ENCODE measurements at places on chromosomes 1 and 21. TPM values are rescaled to one million over a fixed set of nuclear protein-coding genes. Genes with fewer than 3 reads are reported as not detected.

OR14K1 gene
- 1.5 TPM for total RNA-seq

DMRTA2 gene
- total RNA-seq, result not detected

SLC44A5 gene
- total RNA-seq, result 1.2 TPM

CRP gene
- not detected for total RNA-seq

GBP2 gene
- 59.4 TPM for total RNA-seq

PPFIA4 gene
- total RNA-seq, result 11.5 TPM

DNA sequence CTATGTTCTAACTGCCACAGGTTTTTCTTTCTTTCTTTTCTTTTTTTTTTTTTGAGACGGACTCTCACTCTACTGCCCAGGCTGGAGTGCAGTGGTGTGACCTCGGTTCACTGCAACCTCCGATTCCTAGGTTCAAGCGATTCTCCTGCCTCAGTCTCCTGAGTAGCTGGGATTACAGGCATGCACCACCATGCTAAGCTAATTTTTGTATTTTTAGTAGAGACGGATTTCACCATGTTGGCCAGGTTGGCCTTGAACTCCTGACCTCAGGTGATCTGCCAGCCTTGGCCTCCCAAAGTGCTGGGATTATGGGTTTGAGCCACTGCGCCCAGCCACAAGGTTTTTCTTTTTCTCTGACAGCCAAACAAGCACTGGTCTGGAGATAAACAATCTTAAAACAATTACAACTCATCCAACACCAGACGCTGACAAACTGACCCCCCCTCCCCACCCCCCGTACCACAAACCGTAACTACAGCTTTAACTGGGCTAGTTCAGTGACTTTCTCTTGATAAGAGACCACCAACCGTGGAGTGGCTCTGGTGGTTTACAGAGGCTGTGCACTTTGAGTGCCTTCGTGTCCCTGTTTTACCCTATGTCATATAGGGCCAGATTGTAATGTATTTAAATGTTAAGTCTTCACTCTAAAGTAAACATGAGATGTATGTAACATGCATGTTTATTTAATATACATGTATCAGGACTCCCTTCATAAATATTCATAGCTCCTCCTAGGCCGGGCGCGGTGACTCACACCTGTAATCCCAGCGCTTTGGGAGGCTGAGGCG is 19.5 kb upstream of the PUM1 start:
- no peak overlapping the region for H3K27ac ChIP-seq
- no peaks in the 10 kb centered on the region for H3K36me3 ChIP-seq
- no peak for DNase-seq
- no peaks in the 10 kb centered on the region for H3K27me3 ChIP-seq

GRCh38 chr1:86450847-86451246 is 17.9 kb upstream of the CLCA1 start:
- no peak for DNase-seq
- H3K36me3 ChIP-seq, result no peaks in the 10 kb centered on the region
- no peak overlapping the region for H3K27ac ChIP-seq
- H3K4me1 ChIP-seq, result no peaks in the 10 kb centered on the region

GRCh38 chr1:3160647-3161145 is 91.7 kb downstream of the PRDM16 start:
- no peaks in the 10 kb centered on the region for H3K4me1 ChIP-seq
- no peaks in the 10 kb centered on the region for H3K36me3 ChIP-seq
- no peaks in the 10 kb centered on the region for H3K27me3 ChIP-seq
- no peak overlapping the region for H3K4me3 ChIP-seq
- no peak overlapping the region for H3K27ac ChIP-seq

GRCh38 chr1:35181790-35182455 is 11.0 kb downstream of the SFPQ start:
- H3K27me3 ChIP-seq, result no peaks in the 10 kb centered on the region
- no peak overlapping the region for H3K27ac ChIP-seq
- peaks cover 12% of the 10 kb centered on the region for H3K36me3 ChIP-seq
- DNase-seq, result no peak
- H3K4me1 ChIP-seq, result peaks cover 82% of the 10 kb centered on the region

DNA sequence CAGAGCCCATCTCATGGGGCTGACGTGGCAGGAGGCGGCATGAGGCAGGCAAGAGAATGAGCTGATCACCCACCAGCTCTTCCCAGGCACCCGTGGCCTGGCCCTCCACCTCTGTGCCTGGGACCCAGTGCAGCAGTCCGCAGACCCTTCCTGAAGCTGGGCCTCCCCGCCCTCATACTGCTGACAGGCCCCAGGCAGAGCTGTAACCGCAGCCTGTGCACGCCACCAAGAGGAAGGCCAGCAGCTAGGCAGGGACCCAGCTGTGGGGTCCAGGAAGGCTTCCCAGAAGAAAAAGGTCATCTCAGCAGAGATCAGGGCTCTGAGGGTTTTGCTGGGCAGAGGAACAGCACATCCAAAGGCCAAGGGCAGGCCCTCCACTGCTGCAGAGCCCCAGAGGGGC is 9.8 kb upstream of the MTFR1L start:
- no peaks in the 10 kb centered on the region for H3K36me3 ChIP-seq
- peaks cover 29% of the 10 kb centered on the region for H3K4me1 ChIP-seq
- H3K27ac ChIP-seq, result no peak overlapping the region
- DNase-seq, result no peak
- H3K27me3 ChIP-seq, result no peaks in the 10 kb centered on the region

- peaks cover 67% of the 10 kb centered on the region for H3K4me1 ChIP-seq
- no peaks in the 10 kb centered on the region for H3K36me3 ChIP-seq
- H3K27ac ChIP-seq, result peak overlapping the region; percentile 97
- no peak overlapping the region for H3K4me3 ChIP-seq
- H3K27me3 ChIP-seq, result no peaks in the 10 kb centered on the region
- DNase-seq, result no peak
These were observed 59.2 kb downstream of the MATN1 start for GRCh38 chr1:30664103-30664755.

DNA sequence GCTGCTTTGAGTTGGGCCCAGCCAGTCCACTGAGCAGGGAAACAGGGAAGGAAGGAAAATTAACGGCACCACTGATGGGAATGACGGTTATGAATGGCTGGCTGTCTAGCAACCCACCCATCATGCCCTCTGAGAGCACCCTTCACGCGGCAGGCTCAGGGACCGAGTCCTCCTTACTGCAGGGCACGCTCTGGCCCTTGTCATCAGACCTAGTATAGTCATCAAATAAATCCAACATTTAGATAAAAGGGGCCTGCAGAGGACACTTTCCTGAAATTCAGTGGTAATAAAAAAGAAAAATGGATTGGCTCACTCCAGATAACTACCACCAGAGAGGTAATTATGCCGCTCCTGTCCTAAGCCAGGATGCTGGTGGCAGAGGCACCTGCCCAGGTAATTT is 509.4 kb downstream of the MATN1 start:
- DNase-seq, result no peak
- H3K4me1 ChIP-seq, result no peaks in the 10 kb centered on the region
- H3K27ac ChIP-seq, result no peak overlapping the region
- no peaks in the 10 kb centered on the region for H3K36me3 ChIP-seq

GRCh38 chr1:182835806-182836205 is 3.3 kb upstream of the DHX9 start:
- no peak overlapping the region for H3K4me3 ChIP-seq
- no peaks in the 10 kb centered on the region for H3K27me3 ChIP-seq
- no peak overlapping the region for H3K27ac ChIP-seq
- H3K36me3 ChIP-seq, result no peaks in the 10 kb centered on the region
- peaks cover 9% of the 10 kb centered on the region for H3K4me1 ChIP-seq

- H3K4me1 ChIP-seq, result peaks cover 37% of the 10 kb centered on the region
- no peaks in the 10 kb centered on the region for H3K36me3 ChIP-seq
- H3K4me3 ChIP-seq, result no peak overlapping the region
- no peaks in the 10 kb centered on the region for H3K27me3 ChIP-seq
These were observed 129.6 kb upstream of the HOOK1 start for GRCh38 chr1:59685101-59685500.

DNA sequence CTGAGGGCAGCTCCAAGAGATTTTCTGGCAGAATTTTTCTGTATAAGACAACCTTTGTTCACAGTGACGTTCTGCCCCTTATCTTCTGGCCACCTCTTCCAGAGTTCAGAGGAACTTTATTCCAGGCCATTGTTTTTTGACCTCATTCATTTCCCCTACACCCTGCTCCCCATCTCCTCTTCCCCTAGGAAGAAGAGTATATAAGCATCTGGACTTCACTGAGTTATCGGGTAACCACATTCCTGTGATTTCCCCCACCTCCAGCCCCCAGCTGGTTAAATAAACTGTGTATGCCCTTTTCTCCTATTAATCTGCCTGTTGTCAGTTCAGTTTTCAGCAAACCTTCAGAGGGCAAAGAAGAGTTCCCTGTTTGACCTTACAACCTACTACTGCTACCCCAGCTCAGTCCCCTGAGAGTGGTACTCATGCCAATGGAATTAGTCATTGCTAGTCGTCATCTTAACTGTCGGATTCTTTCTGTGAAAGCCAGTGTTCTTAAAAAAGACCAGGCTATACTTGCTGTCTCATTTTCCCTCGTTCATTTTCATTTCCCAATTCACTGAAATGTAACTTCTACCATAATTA is 14.3 kb upstream of the ALG14 start:
- no peak for DNase-seq
- no peak overlapping the region for H3K27ac ChIP-seq
- no peaks in the 10 kb centered on the region for H3K27me3 ChIP-seq
- no peaks in the 10 kb centered on the region for H3K4me1 ChIP-seq
- H3K4me3 ChIP-seq, result no peak overlapping the region
- H3K36me3 ChIP-seq, result no peaks in the 10 kb centered on the region

GRCh38 chr1:65020774-65021173 is 54.4 kb upstream of the JAK1 start:
- H3K27me3 ChIP-seq, result no peaks in the 10 kb centered on the region
- peaks cover 6% of the 10 kb centered on the region for H3K4me1 ChIP-seq
- H3K36me3 ChIP-seq, result no peaks in the 10 kb centered on the region
- H3K4me3 ChIP-seq, result no peak overlapping the region

GRCh38 chr1:93338387-93339146 is 7.1 kb upstream of the DR1 start:
- H3K27ac ChIP-seq, result no peak overlapping the region
- no peaks in the 10 kb centered on the region for H3K27me3 ChIP-seq
- H3K4me3 ChIP-seq, result no peak overlapping the region

- H3K27ac ChIP-seq, result peak overlapping the region; percentile 38
- DNase-seq, result no peak
- peaks cover 11% of the 10 kb centered on the region for H3K4me1 ChIP-seq
- H3K27me3 ChIP-seq, result no peaks in the 10 kb centered on the region
These were observed 143.9 kb downstream of the HS2ST1 start for GRCh38 chr1:87058343-87058649.

DNA sequence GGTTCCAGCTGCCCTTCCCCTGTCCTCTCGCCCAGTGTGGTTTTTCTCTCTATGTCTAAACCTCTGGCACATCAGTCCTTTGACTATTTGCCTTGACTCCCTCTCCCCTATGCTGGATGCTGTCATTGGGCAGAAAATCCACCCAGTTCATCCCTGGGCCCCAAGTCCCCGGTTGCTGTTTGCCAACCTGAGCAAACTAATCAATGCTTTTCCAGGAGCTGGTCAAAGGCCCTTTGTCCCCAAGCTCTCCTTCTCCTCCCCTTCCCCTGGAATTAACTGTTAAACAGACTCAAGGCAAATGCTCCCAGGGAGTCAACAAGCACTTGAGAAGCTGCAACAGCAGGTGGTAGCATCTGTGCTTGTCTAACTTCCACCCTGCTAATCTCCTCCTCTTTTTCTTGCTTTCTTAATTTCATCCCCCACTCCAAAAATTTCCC is 102.7 kb downstream of the LMX1A start:
- H3K27ac ChIP-seq, result no peak overlapping the region
- no peaks in the 10 kb centered on the region for H3K36me3 ChIP-seq
- H3K4me3 ChIP-seq, result no peak overlapping the region
- H3K27me3 ChIP-seq, result no peaks in the 10 kb centered on the region

GRCh38 chr1:243508303-243508713 is 252.5 kb downstream of the SDCCAG8 start:
- no peak overlapping the region for H3K4me3 ChIP-seq
- H3K27me3 ChIP-seq, result no peaks in the 10 kb centered on the region
- DNase-seq, result no peak

DNA sequence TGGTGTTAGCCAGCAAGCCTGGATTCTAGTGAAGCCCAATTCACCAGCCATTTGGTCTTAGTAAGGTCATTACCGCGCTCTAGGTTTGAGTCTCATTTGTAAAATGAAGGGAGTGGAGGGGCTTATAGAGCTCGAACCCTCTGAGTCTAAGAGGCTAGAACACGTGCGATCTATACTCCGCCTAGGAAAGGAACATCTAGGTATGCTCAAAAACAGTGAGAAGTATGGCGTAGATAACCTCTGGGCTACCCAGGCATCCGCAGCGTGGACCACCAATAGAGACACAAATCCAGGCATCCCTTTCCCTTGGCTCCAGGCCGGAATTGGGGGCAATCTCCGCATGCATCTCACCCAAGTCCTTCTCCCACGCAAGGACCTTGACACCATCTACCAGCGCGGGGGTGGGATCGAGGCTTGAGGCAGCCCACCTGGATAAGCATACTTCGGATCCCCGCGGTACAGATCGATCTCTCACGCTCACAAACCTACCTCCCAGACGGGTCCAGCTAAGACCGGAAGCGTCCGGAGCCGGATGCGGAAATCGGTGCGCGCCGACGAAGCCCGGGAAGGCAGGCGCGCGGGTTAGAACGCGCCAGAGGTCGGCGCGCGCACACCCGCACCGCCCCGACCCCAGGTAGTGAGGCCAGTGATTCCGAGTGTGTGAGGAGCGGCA is at the start of gene METTL25B:
Gene METTL25B, plus strand, starts transcription at position 544 of the 673 bp plus-strand sequence. CDS start 636 bp downstream, outside the sequence.
- peak; percentile 96 for DNase-seq
- no peaks in the 10 kb centered on the region for H3K27me3 ChIP-seq
- peak within 1 kb of the TSS; percentile 99 for H3K27ac ChIP-seq
- H3K36me3 ChIP-seq, result no peaks in the 10 kb centered on the region
- H3K4me3 ChIP-seq, result peak within 1 kb of the TSS; percentile 83
- peaks cover 59% of the 10 kb centered on the region for H3K4me1 ChIP-seq

GRCh38 chr21:43921571-43921978 is 56.6 kb downstream of the AGPAT3 start:
- no peaks in the 10 kb centered on the region for H3K36me3 ChIP-seq
- H3K27me3 ChIP-seq, result no peaks in the 10 kb centered on the region
- peaks cover 70% of the 10 kb centered on the region for H3K4me1 ChIP-seq
- no peak overlapping the region for H3K27ac ChIP-seq
- no peak for DNase-seq

- H3K4me3 ChIP-seq, result no peak overlapping the region
- H3K27ac ChIP-seq, result no peak overlapping the region
- H3K4me1 ChIP-seq, result peaks cover 17% of the 10 kb centered on the region
- no peaks in the 10 kb centered on the region for H3K36me3 ChIP-seq
These were observed 161.1 kb downstream of the DYRK1A start for GRCh38 chr21:37527716-37528115.

DNA sequence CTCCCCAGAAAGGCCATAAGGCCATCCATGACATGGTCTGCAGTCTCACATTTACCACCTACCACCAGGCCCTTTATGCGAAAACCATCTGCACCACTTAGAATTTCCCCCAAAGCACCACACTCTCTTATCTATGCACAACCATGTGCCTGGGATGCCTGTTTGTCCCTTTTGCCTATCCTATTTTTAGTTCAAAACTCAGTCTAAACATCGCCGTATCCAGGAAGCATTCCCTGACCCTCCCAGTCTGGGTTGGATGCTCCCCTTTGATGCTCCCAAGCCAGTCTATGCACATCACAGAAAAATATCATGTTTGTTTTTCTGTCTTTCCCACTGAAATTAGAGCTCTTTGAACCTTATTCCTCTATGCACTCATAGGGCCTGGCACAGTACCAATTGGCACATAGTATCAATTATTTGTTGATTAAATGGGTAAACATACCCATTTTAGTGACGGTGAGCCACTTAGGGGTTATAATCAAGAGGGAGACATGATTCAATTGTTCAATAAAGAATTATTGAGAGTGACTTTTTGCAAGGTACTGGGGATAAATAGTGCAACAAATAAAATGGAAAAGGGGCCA is 6.7 kb downstream of the MPL start:
- no peaks in the 10 kb centered on the region for H3K27me3 ChIP-seq
- no peak overlapping the region for H3K4me3 ChIP-seq
- DNase-seq, result no peak
- H3K4me1 ChIP-seq, result peaks cover 12% of the 10 kb centered on the region
- no peak overlapping the region for H3K27ac ChIP-seq

GRCh38 chr1:77832901-77833300 is 53.5 kb downstream of the MIGA1 start:
- H3K36me3 ChIP-seq, result no peaks in the 10 kb centered on the region
- peaks cover 52% of the 10 kb centered on the region for H3K4me1 ChIP-seq
- H3K27ac ChIP-seq, result peak overlapping the region; percentile 80
- no peak overlapping the region for H3K4me3 ChIP-seq

All from vagina (tissue), 2 donors.